ENCODE measurements at places on chromosomes 12 and 14.

DNA sequence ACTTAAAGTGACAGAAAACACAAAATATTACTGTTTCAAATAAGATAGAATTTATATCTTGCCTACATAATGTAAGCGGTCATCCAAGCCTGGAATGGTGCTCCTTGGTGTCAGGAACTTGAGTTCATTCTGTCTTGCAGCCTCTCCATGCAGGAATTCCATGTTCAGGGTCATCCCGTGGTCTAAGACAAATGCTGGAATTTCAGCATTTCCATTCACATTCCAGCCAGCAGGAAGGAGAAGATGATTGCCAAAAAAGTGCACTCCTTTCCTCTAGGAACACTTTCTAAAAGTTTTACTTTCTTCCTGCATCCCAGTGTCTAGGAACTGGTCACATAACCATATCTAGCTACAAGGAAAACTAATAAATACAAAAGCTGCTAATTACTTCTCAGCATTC lies 106.3 kb downstream of the PTPRO start:
- no peak for DNase-seq

DNA sequence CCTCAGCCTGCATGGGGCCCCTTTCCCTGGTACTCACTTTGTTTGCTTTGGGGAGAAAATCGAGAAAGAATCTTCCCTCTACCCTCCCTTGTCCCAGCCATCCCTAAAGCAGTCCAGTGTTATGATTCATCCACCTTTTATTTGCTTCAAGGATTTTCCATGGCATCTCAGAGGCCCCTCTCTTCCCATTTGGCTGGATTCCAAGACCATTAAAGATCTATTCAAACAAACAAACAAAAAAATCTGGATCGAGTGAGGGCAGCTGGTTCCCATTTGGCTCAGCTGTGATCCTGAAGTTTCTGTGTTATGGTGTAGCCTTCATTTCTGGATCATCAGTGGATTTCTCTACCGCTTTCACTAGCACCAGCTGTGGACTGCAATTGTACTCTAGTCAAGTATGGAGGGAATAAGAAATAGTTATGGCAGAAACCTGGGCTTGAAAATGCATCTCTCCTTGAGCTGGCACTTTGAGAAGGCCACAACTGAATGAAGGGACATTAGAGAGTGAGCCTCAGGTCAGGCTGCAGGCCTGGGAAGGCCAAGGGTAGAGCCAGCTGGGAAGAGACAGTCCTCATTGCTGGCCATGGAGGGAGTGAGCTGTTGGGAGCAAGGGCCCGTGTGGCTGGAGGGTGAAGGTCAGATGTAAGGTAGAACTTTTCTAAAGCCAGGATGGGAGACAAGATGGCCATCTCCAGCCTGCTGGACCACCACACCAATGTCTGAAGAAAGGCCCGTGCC lies 13.7 kb downstream of the KRT71 start:
- no peak for DNase-seq

DNA sequence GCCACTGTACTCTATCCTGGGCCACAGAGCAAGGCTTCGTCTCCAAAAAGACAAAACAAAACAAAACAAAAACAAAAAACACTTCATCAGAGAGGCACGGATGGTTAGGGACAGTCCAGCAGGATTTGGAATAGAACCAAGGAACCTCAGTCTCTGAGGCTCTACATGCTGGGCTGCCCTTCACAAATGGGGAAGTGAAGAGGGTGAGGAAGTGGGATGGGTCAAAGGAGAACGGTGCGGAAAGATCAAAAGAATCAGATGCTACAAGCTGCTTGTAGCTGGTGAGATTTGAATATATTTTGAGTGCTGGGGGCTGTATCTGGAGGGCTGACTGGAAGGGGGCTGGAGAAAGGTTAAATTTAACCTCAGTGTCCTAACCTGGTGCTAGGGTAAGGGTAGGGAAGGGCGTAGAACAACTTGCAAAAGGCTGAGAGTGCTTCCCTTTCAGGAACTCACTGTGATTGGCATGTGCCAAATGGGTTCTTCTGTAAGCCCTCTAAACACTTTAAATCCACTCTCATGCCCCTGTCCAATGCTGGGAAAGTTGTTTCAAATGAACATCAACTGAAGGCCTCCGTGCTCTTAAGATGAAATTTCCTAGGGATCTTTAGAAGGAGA lies 4.6 kb downstream of the FOXJ2 start:
- DNase-seq: no peak

- no peak for DNase-seq
Measured at GRCh38 chr12:51075390-51075789, 8.0 kb downstream of the CSRNP2 start.

- DNase-seq: no peak
Measured at GRCh38 chr12:3951380-3952135, 78.4 kb upstream of the PARP11 start.

DNA sequence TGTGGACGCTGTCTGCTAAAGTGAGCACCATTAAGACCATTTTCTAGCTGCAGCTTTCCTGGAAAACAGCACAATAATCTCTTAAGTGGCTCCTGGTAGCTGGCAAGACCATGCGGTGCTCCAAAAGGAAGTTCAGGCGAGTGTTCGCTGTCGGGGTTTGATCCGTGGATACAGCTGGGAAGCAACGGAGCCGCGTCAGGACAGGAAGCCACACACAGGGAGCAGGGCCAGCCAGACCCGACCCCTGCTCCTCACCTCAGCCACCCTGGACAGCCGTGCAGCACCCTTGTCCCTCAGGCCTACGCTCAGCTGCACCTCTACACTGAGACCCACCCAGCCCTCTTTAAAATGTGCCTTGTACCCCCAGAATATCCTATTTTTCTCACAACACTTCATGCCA lies 19.4 kb downstream of the ZFYVE21 start:
- no peak for DNase-seq

DNA sequence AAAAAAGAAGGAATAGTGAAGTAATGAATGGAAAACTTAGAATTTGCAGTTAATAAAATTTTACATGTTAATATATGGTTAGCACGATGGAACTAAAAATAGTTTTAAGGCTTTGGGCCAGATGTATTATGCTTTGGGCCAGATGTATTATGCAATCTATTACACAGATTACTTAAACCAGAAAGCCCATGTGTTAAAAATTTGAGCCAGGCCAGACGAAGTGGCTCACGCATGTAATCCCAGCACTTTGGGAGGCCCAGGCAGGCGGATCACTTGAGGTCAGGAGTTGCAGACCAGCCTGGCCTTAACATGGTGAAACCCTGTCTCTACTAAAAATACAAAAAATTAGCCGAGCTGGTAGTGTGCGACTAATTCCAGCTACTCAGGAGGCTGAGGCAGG lies 17.2 kb downstream of the IFT81 start:
- no peak for DNase-seq

- no peak for DNase-seq
Measured at GRCh38 chr12:53603196-53603595, 23.0 kb downstream of the ATF7 start.

GRCh38 chr12:12715128-12715458 lies 2.1 kb upstream of the CDKN1B start:
- DNase-seq: no peak

DNA sequence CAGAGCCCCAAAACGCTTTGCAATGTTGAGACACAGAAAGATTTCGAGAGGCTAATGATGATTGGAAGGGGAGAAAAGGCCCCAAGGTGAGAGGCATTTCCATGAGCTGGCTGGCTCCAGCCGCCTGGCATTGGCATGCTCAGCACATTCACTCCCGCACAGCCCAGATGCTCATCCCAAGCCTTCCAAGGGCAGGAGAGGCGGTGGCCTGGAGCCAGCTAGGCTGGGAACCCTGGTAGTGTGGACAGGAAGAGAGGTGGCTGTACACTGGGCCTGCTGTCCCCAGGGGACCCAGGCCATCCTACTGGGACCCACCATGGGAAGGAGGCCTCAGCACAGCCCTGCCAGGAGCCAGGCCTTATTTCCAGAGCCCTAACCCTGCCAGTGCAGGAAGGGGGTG lies 72.2 kb downstream of the SPTB start:
- no peak for DNase-seq

DNA sequence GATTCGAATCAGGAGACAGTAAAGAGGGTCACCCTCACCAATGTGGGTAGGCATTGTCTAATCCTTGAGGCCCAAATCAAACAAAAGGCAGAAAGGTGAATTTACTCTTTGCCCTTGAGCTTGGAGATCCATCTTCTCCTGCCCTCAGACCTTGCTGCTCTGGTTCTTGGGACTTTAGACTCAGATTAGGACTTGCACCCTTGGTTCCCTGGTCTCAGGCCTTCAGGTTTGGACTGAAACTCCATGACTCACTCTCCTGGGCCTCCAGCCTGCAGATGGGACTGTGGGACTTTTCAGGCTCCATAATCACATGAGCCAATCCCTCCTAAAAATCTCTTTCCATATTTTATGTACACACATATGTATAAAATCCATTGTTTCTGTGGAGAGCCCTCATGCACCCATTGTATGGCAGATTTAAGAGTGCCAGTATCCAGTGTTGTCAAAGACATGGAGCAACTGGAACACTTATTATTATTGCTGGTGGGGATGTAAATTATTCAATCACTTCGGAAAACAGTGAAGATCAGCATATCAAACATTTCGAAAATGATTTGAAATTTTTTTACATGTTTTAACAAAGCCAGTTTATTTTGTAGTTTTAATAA lies 48.7 kb downstream of the EID3 start:
- DNase-seq: no peak

GRCh38 chr14:68282479-68283377 lies 463.1 kb downstream of the RAD51B start:
- peak; percentile 49 for DNase-seq

DNA sequence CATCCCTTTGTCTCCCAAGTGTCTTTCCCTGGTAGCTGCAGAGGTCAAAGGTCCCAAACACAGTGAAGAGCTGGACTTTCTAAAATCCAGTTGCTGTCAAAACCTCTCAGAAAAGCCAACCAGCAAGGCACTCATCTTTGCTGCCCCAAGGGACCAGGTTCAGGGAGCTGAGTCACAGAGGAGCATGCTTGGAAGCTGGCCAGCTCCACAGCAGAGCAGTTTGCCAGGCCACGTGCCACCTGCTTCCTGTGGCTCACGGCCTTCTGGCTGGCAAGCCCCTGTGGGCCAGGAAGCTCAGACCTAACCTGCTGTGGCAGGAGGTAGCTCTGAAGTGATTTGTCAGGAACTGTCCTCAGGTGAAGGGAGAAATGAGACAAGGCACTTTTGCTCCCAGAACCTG lies 3.6 kb downstream of the ISCU start:
- peak; percentile 79 for DNase-seq

DNA sequence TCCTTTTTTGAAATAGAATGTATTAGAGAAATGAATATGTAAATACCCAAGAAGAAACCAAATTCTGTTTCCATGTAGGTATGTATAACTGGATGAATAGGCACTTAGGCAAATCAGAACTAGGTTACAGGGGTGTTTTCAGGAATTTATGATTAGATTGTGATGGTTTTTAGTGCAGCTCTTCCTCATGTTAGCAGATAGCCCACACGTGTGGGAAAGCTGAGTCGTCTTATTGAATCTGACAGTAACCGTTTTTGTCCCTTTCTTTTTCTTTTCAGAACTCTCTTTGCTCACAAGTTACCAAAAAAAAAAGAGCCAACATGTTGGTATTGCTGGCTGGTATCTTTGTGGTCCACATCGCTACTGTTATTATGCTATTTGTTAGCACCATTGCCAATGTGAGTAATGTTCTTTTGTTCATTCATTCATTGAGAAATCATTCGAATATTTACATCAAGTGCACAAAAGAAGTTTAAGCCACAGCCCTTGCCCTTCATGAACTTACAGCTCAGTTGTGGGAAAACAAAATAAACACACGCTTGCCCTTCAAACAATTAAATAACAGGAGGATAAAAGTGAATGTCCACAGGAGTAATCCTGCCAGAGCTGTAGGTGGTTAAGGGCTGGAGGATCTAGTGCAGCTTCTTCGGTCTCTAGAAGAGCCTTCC lies 14.8 kb downstream of the EMP1 start:
- DNase-seq: no peak

GRCh38 chr14:98548071-98548686 lies 723.8 kb downstream of the BCL11B start:
- DNase-seq: peak; percentile 29

- DNase-seq: no peak
Measured at GRCh38 chr12:92121826-92122225, 23.8 kb downstream of the BTG1 start.

GRCh38 chr12:92342574-92342973 lies 196.9 kb upstream of the BTG1 start:
- DNase-seq: no peak

- DNase-seq: no peak
Measured at GRCh38 chr12:83434600-83434999, 747.9 kb downstream of the TMTC2 start.

GRCh38 chr12:121992059-121992879 lies 29.4 kb upstream of the BCL7A start:
- peak; percentile 59 for DNase-seq

- DNase-seq: no peak
Measured at GRCh38 chr14:34362641-34363251, 99.3 kb downstream of the SPTSSA start.

DNA sequence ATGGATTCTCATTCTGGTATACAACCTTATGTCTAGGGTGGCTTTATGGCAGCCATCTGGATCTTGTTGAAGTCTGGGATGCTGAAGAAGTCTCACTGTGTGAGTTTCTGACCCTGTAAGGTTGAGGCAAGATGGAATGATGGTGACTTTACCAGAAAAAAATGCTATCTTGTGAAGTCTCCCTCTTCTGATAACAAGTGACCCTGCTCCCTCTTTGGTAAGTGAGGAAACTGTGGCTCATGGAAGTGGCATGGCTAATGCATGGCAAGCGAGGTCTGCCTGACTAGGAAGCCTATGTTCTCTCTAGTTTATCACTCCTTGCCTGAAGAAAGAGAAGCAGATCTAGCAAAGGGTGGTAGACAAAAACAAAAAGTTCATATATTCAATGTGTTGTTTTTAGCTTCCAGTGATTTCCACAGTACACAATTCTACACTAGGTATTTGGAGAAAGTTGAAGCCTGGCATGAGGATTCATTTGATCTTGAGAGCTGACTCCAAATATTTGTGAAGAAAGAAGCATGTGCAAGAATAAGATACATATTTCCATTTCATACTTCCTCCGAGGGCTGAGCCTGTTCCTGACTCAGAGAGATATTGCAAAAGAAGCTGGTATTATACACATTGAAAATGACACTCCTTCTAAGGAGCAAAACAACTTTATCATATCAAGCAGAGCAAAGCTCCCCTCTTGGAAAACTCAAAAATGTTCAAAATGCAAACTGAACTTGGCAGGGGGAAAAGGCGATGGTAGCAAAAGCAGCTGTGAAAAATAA lies 63.6 kb downstream of the HELB start:
- no peak for DNase-seq

GRCh38 chr12:48988030-48988649 lies 10.0 kb downstream of the WNT1 start:
- DNase-seq: peak; percentile 68
